ENCODE measurements at places on chromosomes 6 and 20.
A peak's percentile ranks its signal among the peaks of the same experiment; 100 is the strongest.

- DNase-seq, result no peak
Observed at GRCh38 chr20:50218987-50219435, 28.4 kb downstream of the CEBPB start.

- DNase-seq, result no peak
Observed at GRCh38 chr20:46049190-46049589, 20.2 kb downstream of the SLC12A5 start.

- DNase-seq, result no peak
Observed at GRCh38 chr20:49668181-49668877, 45.3 kb downstream of the B4GALT5 start.

DNA sequence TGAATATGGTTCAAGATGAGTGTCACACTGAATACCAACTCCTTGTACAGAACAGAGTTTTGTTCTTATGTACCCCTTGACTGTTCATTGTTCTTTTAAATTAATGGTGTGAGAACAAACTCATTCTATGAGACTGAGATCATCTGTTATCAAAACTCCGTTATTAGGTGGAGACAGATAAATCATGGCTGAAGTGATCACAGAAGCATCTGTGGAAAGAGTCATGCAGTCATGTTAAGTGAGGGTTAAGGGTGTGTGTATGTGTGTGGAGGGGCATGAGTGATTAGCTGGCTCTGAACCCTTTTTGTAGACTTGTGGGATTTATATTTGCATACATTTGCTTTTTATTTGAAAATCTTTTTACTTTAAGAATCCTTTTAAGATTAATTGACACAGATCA lies 24.7 kb downstream of the ADGRG6 start:
- no peak for DNase-seq

DNA sequence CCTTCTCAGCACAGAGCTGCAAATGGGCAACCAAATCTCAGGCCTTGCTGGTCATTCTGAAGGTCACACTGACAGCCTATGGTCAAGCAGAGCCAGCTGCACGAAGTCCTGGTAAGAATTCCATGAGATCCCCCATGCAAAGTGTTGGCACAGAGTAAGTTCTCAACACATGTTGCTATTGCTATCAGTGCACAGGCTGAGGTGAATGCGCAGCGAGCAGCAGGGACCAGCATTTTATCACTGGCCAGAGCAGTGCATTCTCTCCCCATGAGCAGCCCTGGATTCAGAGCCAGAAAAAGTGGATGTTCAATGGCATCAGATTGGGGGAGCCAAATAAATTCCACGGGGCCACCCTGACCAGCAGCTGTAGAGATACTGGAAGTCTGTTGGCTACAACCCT lies 44.1 kb upstream of the TOP1 start:
- no peak for DNase-seq

DNA sequence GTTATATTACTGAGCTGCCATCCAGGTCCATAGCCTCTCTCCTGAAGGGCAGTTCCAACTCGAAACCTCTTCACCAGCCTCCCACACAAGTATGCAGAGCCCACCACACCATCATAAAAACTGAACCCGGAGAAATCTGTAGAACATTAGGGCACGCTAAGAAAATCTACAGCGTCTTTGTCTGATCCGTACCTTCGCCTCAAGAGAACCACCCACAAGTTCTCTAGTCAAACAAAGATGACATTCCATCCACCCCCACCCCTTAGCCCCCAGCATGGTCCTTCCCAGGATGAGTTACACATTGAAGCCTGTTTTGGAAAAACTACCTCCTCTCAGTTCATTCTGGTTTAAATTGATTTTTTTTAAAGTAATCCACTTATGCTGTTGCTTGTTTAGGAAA lies 219.7 kb downstream of the ZMYND8 start:
- no peak for DNase-seq

DNA sequence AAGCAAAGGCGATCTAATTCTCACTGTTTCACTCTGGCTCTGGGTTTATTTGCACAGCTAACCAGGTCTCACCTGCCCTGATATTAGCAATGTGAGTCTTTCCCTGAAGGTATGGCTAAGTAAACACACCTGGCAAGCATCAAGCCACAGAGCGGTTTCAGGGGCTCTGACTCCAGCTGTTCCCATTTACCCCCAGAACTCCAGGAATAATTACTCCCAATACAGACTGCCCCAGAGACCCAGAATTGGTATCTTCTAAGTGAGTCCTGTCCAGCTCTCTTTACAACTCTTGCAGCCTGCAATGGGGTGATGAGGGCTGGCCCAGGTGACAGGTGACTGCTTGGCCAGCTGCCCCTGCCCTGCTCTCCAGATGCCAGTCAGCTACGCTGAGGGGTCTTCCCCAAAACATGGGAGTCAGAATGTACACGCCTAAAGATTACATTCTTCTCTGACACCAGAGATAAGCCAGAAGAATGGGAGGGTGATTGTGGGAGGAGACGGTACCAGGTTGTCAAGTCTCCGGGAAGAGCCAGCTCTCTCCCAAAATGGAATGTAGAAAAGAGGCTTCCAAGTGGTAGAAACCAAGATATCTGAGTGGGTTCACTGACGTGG lies 4.9 kb upstream of the LRRN4 start:
- DNase-seq, result peak; percentile 33

DNA sequence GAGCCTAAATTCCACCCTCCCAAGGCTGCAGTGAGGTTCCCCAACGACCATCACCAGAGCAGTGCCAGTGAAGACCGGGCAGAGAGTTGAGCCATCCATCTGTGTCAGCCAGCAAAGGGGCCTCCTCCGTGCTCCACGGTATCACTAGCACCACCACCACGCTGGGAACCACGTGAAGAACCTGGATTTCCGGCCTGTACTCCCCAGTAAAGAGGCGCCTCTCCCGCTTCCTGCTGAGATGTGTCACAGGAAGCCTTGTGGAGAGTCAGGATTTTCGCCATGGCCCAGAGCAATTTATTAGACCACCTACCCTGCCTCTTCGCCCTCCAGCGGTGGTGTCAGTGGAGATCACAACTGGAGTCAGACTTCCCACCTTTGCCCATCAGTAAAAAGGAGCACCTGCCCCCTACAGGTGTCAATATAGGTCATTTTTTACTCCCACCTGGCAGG lies 28.8 kb downstream of the CPXM1 start:
- no peak for DNase-seq

GRCh38 chr6:44041461-44042260 lies 85.6 kb downstream of the MRPL14 start:
- DNase-seq, result no peak

DNA sequence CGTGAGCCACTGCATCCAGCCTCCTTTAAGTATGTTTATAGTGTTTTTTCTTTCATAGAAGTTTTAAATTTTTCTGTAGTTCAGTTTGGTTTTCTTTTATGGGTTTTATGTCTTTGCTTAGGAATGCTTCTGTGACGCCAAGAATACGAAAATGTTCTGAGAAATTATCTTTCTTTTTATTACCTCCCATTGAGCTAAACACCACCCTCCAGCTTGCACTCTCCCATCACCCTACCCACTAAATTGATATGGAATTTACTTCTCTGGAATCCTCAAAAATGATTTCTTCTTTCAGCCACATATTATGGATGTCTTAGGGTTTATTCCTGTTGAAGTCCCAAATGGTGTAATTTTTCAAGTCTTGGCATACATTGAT lies 38.1 kb downstream of the JARID2 start:
- DNase-seq, result no peak

DNA sequence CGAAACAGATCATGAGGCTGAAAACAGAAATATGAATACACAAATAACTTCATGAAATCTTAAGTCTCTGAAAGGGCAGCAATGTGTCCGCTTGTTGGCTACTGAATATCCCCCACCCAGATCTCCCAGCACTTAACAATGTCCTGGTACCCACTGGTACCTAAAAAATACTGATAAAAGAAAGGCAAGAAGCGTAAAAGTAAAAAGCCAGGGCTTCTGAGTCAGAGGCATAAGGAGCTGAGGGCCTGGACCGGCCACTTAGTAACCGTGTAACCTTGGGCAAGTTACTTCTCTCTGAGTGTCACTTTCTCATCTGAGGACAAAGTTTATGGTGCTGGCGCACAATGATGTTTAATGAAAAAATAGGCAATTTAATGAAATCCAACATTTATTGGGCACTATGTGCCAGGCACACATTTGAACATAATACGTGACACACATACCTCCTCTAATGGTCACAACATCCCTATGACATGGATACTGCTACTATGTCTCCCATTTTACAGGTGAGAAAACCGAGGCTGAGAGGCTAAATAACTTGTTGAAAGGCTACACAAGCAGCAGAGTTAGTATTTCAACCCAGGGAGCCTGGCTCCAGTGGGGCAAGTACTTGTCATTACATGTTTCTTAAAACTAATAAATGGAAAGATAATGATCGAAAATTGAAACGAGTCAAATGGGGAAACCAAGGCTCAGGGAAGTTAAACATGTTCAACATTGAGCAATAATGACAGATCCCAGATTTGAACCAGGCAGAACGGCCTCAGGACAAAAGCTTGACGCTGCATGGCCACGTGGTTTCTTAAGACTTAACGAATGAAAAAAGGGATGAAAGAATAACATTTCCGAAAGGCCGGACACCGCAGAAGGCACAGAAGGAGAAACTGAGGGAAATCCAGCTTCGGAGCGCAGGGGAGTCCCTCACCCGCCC lies 828 bp downstream of the TP53RK start:
- DNase-seq, result peak; percentile 37

- no peak for DNase-seq
Observed at GRCh38 chr6:17988422-17988944, 1.0 kb upstream of the KIF13A start.

GRCh38 chr6:12012038-12012557 lies at the start of gene HIVEP1:
HIVEP1 (plus strand) TSS chr6:12012312; CDS start chr6:12015629, 3,317 bp downstream.
- no peak for DNase-seq
